ENCODE measurements at places on chromosomes 1 and 21. TPM values are rescaled to one million over a fixed set of nuclear protein-coding genes. Genes with fewer than 3 reads are reported as not detected.

ADORA1 gene
- total RNA-seq = 2.6 TPM

FAAH gene
- 26.4 TPM for total RNA-seq

TPTE gene
- total RNA-seq = not detected

OR2AK2 gene
- total RNA-seq = not detected

NTRK1 gene
- total RNA-seq = 0.23 TPM

SETDB1 gene
- total RNA-seq = 53.1 TPM

PSEN2 gene
- 18.4 TPM for total RNA-seq

CDC20 gene
- total RNA-seq = 280 TPM

RNF186 gene
- total RNA-seq = not detected

DAB1 gene
- total RNA-seq = 12.3 TPM

TUFT1 gene
- 8.6 TPM for total RNA-seq

ALPL gene
- total RNA-seq = 148 TPM

DNA sequence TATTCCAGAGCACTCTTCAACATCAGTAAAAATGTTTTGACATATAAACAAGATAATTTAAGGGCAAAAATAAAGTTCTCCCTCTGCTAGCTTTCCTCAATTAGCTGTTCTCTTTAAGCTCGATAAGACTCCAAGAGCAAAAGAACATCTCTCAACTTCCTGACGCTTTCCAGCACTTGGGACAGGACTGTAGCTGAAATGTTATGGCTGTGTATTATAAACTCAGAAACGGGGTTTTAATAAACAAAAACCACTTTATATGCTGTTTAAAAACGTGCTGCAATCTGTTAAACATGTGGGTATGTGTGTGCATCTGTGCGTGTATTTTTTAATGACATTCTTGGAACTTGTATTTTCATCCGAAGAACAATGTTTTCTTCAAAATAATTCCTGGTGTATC, 71.5 kb upstream of the RGS2 start:
- DNase-seq = no peak

- DNase-seq = no peak
Observed at GRCh38 chr21:39972976-39973770, 105.9 kb downstream of the PCP4 start.

- DNase-seq = no peak
Observed at GRCh38 chr1:36238433-36238832, 14.2 kb downstream of the THRAP3 start.

DNA sequence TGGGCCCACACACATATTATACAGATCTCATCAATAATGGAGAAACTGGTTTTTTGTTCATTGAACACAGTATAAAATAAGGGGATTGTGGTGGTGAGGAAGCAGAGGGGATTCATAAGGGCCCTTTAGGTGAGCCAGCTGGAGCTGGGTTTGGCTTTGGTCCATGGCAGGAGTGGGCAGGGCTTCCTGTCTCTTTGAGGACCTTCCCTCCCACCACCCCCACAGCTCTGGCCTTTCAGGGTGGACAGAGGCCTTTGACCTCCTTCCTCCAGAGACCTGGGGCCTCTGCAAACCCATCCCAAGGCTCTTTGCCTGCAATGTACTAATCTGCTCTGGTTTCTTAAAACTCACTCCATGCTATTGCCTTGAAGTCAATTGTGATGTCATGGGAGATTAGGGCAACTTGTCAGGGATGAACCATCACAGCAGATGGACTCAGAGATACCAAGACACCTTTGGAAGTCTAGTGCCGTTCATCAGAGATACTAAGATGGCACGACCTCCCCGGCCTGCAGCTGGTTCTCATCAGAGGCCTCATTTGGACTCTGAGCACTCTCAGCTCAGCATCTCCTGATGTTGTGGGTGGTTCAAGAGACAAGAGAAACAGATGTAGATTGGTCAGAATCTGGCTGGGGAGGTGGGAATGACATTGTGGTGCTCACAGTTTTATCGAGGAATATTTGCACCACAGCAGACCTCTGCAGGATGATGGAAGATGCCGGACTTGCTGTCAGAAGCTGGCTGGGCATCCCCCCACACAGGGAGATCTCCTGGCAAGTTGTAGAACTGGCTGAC, 37.9 kb downstream of the LHX4 start:
- DNase-seq = no peak

DNA sequence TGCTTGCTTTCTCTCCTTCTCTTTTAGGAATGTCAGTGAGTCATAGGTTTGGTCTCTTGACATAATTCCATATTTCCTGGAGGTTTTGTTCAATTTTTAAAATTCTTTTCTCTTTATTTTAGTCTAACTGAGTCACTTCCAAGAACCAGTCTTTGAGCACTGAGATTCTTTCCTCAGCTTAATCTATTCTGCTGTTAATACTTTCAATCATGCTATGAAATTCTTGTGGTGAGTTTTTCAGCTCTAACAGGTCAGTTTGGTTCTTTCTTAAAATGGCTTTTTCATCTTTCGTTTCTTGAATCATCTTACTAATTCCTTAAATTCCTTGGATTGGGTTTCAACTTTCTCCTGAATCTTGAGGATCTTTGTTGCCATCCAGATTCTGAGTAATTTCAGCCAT, 321.0 kb downstream of the PTBP2 start:
- DNase-seq = no peak

GRCh38 chr1:215482079-215482478, 85.0 kb upstream of the KCTD3 start:
- DNase-seq = no peak

DNA sequence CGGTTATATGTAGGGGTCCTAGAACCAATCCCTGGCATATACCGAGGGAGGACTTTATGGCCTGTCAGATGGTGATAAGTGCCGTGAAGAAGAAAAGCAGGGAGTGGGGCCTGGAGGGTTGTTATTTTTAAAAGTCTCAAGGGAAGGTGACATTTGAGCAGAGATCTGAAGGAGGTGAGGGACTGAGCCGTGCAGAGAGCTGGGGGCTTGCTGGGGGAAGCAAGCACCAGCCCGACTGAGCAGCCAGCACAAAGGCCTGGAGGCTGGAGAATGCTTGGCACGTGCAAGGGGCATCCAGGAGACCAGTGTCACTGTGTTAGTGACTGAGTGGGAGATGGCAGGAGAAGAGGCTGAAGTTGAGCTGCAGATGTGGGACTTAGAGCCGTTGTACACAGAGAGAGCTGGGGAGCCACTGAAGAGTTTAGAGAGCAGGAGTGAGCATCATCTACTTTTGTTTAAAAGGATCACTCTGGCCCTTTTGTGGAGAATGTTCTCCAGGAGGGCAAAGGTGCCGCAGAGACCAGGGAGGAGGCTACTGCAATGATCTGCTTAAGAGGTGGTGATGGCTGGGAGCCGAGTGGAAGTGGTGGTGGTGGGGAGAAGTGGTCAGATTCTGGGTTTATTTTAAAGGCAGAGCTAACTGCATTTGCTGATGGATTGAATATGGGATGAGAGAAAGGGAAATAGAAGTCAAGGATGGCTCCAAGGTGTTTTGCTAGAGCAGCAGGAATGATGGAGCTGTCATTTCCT, 31.2 kb downstream of the PTPRU start:
- DNase-seq = no peak

GRCh38 chr1:32405672-32406467, 11.6 kb upstream of the BSDC1 start:
- no peak for DNase-seq

GRCh38 chr1:22056936-22057335, 4.4 kb downstream of the CDC42 start:
- DNase-seq = no peak

DNA sequence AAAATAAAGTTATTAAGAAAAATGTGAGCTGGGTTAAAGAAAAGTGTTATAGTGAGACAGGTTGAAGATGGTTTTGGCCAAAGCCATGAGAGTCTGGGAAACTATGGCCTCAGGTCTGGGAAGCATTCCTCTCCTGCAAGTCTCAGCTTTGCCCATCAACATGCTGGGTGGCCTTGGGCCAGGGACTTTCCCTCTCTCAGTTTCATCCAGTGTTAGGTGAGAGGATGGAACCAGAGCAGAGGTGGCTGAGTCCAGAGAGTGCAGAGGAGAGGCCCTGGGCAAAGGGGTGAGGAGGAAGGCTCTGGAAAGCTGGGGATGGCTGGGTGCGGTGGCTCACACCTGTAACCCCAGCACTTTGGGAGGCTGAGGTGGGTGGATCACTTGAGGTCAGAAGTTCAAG, 10.5 kb downstream of the PADI2 start:
- no peak for DNase-seq

GRCh38 chr1:209625791-209626285, 26.4 kb downstream of the LAMB3 start:
- no peak for DNase-seq
